Stimulated activated CD4-positive, alpha-beta T cell treated with anti-CD3 and anti-CD28 coated beads, Interleukin-1b, Interleukin-23, amount 100 ng/mL, for 24 hours (primary cell): ENCODE measurements at places on chromosomes 6 and 20.

- no peak for DNase-seq
These were observed 184.7 kb upstream of the PRSS16 start for GRCh38 chr6:27062755-27063154.

GRCh38 chr6:158648682-158649131 lies 1.1 kb upstream of the SYTL3 start:
- DNase-seq = no peak

- DNase-seq = no peak
These were observed 168.4 kb downstream of the GJA10 start for GRCh38 chr6:90062667-90063066.

GRCh38 chr20:44750081-44750805 lies 4.6 kb downstream of the KCNK15 start:
- DNase-seq = no peak

DNA sequence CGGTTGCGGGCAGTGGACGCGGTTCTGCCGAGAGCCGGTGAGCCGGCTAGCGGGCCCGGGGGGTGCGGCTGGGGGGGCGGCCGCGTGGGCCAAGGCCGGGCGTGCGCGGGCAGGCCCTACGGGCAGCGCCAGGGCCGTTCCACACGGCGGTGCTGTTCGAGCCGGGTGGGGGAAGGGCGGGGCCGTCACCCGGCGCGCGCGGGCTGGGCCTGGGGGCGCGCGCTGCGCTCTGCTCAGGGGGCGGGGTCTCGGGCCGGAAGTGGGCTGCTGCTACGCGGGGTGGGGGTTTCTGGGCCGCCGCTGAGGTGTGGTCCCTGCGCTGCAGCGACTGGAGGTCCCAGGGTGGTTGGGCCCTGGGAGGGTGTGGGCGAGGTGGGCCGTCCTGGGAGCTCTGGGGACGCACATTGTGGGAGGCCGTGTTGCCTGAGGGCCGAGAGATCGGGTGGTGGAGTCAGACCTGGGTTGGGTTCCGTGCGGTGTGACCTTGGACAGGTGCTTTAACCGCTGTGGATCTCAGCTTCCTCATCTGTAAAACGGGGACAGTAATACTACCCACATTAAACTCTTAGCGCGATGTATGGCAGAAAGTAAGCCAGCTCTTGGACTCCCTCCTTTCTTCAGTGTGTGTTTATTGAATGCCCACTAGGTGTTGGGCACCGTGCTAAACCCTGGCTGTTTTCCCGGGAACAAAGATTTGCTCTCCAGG lies 391 bp downstream of the MAPRE1 start:
- DNase-seq = peak; percentile 89

DNA sequence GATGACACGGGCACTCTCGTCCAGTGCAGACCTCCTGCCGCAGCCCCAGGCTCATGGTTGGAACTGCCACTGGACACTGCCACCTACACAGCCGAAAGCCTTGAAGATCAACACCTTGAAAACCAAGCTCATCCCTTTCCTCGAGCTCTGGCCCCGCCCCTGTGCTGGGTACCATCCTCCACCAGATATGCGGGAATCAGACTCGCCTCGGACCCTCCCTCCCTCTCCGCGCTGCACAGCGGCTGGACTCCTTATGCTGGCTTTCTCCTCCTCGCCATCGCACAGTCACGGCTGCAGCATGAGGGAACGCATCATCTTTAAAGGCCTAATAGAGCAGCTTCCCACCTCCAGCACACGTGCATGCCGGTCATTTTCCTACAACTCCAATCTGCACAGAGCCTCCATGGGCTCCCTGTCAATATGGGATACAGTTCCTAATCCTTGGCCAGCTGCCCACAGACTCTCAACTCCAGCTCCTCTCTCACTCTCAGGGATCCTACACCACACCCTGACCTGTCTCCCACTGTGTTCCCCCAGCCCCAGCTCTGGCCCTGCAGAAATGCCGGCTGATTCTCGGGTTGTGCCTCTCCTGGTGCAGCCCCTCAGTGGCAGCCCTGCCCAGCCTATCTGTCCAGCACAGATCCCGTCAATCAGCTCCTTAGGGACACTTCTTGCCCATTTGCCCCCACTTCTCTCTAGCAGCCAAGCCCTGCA lies 23.2 kb downstream of the TXNDC5 start:
- no peak for DNase-seq

DNA sequence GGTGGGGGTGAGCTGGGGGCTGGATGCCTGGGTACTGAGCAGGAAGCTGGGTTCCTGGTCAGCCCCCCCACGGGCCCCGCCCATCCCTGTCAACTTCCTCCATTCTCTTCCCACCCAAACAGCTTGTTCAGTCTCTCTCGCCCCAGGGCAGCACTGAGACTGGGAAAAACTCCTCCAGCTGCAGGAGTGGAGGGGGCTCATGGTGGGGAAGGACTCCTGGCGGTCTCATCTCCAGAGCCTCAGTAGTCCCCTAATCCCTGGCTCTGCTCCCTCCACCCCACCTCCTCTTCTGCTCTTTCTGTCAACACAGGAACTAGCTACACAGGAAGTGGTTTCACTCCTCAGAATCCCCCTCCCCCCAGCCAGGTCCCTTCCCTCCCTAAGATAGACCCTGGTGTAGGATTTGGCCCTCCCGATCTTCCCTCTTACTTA lies at the start of gene GPSM3:
Gene GPSM3 (minus strand): TSS at position 36 of the 432 bp plus-strand sequence. CDS start 130 bp downstream, outside the sequence.
- DNase-seq = no peak

DNA sequence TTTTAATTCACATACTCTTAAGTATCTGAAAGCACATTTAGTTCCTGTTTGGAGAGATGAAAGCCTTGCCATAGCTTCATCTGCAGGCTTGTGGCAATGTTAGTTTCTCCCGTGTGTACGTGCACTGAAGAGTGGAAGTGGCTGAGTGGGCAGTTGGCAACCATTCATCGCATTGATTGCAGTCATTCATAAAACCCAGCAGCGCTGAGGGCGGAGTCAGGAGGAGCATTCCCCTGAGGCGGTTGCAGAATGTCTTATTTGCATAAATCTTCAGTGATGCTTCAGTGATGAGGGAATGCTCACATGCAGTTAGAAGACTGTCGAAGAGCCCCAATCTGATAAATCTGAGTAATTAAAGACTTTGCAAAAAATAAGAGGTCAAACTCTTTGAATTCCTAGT lies 79.1 kb downstream of the RIMS1 start:
- DNase-seq = no peak

- no peak for DNase-seq
These were observed 44.0 kb upstream of the DOK5 start for GRCh38 chr20:54431156-54431944.
